ENCODE measurements at places on chromosomes 2 and 18.

DNA sequence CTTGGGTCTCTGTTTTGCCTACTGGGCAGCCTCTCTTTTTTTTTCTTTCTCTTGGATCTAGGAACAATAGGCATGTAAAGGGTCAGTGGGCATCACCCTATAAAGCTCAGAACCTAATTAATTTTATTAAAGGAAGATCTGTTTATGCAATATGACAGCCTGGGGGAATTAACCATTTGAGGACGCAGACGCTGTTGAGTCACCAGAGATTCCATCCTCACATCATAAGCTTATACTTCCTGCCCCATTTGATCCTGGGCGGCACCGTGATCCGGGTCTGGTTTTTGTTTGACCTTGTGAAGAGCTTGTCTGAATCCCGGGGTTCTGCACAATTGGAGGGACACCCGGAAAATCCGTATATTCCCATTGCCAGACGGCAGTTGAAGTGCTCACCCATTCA is 16.8 kb upstream of the BCL11A start:
- no peak for DNase-seq

- DNase-seq: no peak
Observed at GRCh38 chr2:5766561-5766960, 74.4 kb downstream of the SOX11 start.

GRCh38 chr18:72704202-72704601 is 160.1 kb upstream of the CBLN2 start:
- DNase-seq: no peak

DNA sequence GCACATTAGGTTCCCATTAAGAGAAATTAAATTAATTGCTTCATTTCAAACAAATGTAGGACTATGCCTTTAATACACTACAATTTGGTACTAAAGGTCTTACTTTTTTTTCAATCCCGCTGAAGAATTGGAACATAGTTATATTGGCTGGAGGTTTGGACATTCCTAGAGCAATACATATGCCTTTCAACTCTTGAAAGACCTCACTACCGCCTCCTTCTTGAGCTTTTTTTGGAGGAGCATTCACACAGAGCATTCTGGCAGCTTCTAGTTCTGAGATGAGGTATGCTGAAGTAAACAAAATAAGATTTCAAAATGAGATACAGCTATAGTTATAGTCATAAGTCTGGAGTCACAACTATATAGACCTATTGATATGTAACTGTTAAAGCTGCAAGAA is 10.9 kb downstream of the FAM98A start:
- no peak for DNase-seq

DNA sequence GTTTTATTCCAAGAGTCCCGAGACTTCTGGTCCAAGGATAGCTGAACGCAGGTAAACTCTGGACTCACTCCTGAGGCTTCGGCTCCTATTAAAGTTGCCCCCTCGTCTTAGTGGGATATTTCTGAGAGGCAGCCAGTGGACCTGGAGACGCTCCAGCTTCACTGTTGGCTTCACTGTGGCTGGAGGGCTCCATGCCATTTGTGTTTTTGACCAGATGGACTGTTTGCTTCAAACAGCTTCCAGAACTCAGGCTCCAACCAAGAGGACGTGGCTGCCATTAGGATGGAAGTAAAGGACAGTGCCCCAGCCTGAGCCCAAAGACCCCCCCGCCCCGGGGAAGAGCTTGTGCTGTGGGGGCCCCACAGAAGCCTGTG is 94.4 kb upstream of the LDAH start:
- no peak for DNase-seq

DNA sequence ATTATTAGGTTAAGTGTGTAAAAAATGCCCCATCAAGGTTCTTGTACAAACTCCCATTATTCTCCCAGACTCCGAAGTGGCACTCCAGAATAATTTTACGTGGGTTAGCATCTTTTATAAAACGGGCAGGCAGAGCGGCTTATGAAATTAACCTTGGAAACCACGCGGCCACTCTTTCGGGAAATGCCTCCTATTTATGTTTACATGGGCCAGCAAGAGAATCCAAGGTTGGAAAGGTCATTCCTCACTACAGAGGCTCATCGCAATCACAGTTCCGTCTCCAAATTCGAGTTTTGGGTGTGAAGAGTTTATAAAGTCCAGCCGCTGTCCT is 1.2 kb upstream of the IMPA2 start:
- no peak for DNase-seq

GRCh38 chr2:143885461-143885860 is 634.5 kb downstream of the ZEB2 start:
- DNase-seq: no peak

DNA sequence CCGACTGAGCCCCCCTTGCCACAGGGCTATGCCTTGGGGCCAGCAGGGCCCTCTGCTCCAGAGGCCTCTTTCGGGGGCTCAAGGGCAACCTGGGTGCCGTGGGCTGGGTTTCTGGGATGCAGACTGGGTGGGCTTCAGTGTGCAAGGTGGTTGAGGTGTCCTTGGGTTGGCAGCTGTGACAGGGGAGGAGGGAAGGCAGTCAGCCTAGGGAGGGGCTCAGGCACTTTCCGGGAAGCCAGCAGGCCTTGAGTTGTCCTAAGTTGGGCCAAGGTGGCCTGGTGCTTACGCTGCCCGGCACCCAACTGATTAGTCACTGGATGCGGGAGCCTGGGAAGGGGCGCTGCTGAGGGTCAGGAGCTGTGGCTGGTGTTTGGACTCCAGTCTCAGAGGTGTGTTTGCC is 199.5 kb downstream of the TWIST2 start:
- no peak for DNase-seq

GRCh38 chr2:66414896-66415295 is 20.0 kb upstream of the MEIS1 start:
- DNase-seq: no peak

- DNase-seq: no peak
Observed at GRCh38 chr2:119929537-119929936, 83.3 kb upstream of the EPB41L5 start.

DNA sequence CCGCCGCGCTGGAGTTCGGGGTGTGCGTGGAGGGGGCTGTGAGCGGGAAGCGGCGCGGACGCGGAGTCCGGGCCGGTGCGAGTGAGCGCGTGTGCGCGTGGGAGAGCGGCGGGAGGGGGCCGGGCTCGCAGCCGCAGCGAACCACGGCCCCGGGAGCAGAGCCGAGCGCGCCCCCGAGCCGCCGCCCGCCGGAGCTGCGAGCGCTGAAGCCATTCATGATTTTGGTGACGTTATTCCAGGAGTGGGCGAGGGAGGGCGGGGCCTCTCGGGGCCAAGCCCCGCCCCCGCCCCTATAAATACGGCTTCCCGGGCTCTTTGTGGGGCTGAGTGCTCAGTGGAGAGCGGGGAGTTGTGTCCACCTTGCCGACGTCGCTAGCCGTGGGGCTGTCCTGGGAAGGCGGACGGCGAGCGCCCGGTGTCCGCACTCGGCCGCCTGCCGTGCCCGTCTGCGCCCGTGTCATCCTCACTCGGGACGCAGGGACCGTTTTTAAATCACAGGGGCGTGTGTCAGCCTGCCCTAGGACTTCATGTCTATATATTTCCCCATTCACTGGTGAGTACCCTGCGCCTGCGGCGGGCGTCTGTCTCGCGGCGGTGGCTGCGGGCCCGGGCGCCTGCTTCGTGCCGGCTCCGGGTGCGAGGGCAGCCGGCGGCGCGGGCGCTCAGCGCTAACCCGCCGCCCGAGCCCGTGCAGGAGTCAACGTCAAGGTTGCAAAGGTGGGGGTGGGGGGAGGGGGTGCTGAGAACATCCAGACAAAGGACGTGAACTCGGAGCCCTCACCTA is at the start of gene LBH:
Gene LBH, plus strand, starts transcription at position 323 of the 784 bp plus-strand sequence. Its CDS starts 205 bp downstream, at position 528.
- peak; percentile 79 for DNase-seq

GRCh38 chr2:105977212-105977611 is 216.9 kb downstream of the UXS1 start:
- peak; percentile 35 for DNase-seq

DNA sequence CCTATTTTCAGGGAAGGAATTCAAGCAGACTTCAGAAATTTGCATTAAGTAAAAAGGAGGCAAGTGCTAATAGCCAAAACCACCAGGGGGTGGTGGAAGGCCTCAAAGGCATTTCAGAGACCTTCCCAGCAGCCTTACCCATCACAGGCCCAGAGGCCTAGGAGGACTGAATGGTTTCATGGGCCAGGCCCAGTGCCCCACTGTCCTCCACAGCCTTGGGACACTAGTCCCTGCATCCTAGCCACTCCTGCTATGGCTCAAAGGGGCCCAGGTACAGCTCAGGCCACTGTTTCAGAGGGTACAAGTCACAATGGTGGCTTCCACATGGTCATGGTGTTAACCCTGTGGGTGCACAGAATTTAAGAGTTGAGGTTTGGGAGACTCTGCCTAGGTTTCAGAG is 58.6 kb upstream of the CHAC2 start:
- no peak for DNase-seq

- no peak for DNase-seq
Observed at GRCh38 chr2:232204457-232204931, 174.1 kb upstream of the ALPP start.

GRCh38 chr2:190156530-190157212 is 94.1 kb upstream of the MSTN start:
- DNase-seq: no peak

DNA sequence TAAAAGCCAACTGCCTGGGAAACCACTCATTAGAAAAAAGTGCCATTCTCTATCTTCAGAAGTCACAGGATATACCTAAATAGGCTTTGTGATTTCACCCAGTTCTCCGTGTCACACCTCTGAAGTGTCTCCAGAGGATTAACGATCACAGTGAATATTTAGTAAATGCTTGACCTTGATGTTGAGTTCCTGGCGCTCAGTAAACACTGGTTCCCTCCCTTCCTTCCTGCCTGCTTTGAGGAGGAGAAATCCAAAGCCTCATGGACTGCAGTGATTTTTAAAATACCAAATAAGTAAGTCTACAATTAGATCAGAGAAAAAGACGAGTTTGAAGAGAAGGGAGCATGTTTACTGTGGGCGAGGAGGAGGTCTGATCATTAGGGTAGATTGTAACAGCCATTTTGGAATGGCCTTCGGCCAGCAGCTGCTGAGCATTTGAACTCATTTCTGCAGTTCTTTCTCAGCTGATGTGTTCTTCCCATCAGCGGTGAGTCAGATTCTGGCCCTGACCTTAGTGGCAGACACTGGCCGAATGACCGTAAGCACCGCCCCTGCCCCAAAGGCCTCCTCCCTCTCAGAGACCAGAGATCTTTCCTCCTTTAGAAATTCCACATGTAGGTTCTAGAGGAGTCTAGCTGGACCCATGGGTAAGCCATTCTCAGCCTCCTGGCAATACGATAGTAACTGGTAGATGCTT is 62.1 kb upstream of the SLC16A14 start:
- DNase-seq: no peak

DNA sequence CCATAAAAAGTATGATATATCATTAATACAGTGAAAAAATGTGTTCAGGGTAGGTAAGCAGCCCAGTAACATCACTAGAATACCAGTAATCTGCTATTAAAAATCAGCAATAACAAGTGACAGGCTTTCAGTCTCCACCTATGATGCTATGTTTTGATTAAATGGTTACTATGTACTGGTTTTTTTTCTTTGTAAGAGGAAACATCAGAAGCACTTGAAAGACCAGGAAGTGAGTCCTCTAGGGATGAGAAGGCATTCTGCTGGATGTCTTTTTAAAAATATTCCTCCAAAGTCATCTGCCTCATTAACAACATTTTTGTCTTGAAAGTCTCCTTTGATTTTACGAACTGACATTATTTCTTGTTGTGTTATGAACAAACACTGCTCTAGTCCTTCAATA is 136.0 kb upstream of the FAM98A start:
- no peak for DNase-seq

DNA sequence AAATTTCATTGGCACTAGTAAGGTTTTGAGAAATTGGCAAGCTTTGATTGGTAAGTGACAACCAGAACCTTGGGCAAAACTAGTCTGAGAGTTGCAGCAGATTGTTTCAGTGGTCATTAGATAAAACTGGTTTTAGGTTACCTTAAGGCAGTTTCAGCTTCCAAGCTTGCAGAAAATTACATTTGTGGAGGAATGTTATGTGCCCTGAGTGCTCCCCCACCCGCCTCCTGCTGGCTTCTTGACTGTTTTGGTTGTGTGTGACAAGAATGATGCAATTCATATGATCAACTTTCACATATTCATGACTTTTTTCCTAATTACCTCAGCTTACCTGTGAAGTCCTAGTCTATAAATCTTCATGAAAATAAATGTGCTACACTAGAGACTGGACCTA is 599.5 kb upstream of the ZNF804A start:
- no peak for DNase-seq

DNA sequence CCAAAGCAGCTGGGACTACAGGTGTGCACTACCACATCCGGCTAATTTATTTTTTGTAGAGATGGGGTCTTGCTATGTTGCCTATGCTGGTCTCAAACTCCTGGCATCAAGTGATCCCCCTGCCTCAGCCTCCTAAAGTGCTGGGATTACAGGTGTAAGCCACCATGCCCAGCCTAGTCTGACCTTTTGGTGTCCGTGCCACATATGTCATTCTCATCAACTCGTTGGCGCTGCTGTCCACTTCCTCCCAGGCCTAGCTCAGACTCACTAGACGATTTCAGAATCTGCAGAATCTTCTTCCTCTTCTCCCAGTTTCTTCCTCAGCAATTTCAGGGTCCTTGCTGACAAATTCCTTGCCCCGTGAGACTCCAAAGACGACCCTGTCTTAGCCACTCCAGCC is 39.8 kb upstream of the DNMT3A start:
- DNase-seq: no peak

GRCh38 chr2:77839102-77839501 is 316.9 kb upstream of the LRRTM4 start:
- DNase-seq: no peak

GRCh38 chr2:101967826-101968513 is 23.8 kb upstream of the IL1R2 start:
- no peak for DNase-seq

DNA sequence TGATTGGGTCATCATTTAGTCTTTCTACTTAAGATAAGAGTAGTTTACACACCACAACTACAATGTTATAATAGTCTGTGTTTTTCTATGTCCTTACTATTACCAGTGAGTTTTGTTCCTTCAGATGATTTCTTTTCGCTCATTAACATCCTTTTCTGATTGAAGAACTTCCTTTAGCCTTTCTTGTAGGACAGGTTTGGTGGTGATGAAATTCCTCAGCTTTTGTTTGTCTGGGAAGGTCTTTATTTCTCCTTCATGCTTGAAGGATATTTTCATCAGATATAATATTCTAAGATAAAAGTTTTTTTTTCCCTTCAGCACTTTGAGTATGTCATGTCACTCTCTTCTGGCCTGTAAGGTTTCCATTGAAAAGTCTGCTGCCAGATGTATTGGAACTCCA is 38.0 kb upstream of the SLC16A14 start:
- DNase-seq: no peak

DNA sequence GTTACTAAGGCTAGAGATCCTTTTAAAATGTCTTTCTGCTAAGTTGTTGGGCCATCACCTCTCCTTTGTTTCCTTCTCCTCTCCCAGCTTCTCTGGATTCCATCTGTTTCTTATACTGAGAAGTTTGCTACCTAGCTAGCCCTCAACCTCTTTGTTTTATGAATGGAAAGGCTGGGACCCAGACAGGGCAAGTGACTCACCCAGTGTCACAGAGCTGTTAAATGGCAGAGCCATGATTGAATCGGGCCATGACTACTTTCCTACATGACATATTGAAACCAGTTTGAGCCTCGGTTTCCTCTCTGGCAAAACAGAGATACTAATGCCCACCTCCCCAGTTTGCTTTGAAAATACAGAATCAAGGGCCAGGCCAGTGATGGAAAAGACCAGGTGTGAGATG is 24.1 kb downstream of the REEP1 start:
- DNase-seq: no peak

- no peak for DNase-seq
Observed at GRCh38 chr2:27262379-27263286, at the start of gene SLC30A3. Gene SLC30A3, minus strand, starts transcription at chr2:27263047. Its CDS starts 141 bp downstream, at chr2:27262906.

Data from fibroblast of skin of left biceps (primary cell).